ENCODE measurements at places on chromosomes 7 and 10.

GRCh38 chr10:43688348-43688892, 39.7 kb upstream of the ZNF32 start:
- no peak for DNase-seq

- DNase-seq, result no peak
These were observed 298.3 kb upstream of the FZD8 start for GRCh38 chr10:35940141-35941041.

DNA sequence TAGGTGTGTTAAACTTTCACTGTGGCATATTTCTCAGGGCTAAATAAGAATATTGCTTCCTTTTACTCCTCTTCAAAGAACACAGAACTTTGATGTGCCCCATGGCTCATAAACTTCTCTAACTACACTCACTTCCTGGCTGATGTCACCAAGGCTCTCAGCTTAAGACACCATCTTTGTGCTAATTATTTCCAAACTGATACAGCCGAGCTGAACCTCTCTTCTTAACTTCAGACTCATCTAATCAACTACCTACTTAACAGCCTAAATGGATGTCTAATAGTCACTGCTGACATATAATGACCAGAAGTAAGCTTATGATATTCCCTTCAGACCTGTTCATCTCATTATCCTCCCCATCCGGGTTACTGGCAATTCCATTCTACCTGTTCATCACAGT, 3.6 kb downstream of the C10orf67 start:
- no peak for DNase-seq

DNA sequence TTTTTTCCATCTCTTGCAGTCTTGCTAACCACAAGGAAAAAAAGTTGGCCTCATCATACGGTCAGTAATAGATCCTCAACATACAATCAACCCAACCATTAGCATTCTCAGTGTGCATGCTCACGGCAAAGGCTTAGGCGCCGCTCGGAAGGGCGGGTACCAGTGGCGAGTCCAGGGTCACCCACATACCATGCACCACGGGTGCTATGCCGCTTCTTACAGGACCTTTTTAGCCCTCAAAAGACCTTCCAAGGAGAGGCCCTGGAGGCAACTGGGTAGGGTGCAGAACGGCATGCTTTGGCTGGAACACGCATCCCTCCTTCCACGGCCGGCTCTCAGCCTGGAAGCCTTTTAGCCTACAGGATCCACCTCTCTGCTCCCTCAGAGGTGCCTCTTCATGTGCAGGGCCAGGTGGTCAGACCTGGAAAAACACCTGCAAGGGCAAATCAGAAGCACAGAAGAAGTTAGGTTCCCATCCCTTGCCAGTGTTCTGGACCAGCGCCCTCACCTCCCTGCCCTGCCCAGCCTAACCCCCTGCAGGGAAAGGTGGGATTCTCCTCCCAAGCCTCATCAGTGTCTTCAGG, 5.8 kb downstream of the KLF6 start:
- no peak for DNase-seq

- DNase-seq, result no peak
These were observed 23.9 kb downstream of the PYROXD2 start for GRCh38 chr10:98391065-98391464.

DNA sequence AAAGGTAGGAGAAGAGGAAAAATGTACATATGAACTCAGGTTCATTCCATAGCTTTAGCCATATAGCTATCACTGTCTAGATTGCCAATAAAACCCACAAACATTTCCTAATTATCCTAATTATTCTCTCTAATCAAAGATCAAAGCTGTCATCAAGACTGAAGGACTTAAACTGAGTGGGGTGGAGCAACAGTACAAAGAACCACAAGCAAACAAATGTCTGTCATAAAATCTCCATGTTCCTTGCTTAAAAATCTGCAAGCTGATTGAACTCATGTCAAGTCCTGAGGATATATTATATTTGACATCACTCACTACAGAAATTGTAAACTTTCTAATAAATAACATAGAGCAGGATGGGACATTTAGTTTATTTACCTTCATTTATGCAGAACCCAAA, 315.9 kb downstream of the SNX13 start:
- DNase-seq, result no peak

- DNase-seq, result no peak
These were observed 43.1 kb upstream of the DDC start for GRCh38 chr7:50608196-50608906.

DNA sequence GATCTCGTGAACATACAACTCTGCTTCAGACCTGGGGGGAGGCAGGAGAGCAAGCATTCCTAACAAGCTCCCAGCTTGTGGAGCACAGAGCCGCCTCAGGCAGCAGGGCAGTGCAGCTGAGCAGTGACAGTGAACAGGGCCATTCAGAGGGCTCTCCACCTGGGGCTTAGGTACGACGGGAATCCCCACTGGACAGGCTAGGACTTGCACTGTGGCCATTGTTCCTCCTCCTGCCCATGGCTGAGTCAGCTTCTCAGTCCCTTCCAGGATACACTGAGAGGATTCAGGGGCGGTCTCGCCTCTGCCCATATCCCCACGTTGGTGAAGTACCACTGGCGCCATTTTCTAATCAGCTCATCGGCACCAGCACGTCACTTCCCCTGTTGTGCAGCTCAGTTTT, 71.1 kb downstream of the FIGNL1 start:
- DNase-seq, result no peak

DNA sequence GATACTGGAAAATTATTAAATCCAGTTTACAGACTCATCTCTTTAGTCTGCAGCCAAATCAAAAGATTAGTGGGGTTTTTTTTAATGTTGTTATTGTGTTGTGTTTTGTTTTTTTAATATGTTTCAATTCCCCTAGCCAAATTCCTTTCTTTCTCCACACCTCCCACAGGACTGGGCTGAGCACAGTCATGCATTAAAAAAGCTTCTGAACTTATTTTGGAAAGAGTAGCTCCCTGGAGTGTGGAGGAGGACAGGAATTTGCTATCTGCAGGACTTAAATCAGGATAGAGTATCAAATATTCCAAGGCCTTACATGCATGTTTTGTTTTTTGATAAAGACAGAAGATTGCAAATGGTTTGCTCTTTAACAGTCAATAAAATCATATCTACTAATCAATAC, 90.7 kb downstream of the GNAI1 start:
- no peak for DNase-seq

DNA sequence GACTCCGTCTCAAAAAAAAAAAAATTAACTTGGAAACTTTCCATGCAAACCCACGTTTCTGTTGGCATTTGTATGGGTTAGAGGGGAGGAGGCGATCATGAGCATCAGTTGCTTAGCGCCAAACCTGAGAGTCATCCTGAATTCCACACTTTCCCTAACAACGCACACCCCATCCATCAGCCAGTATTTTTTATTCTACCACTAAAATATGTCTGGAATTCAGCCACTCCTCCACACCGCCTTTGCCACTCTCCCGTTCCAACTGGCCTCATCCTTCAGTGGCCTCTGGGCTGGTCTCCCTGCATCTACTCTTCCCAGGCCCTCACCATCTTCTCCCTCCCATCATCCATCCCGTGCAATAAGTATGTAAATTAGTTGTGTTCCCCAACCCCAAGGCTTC, 4.7 kb upstream of the LMBR1 start:
- DNase-seq, result no peak

DNA sequence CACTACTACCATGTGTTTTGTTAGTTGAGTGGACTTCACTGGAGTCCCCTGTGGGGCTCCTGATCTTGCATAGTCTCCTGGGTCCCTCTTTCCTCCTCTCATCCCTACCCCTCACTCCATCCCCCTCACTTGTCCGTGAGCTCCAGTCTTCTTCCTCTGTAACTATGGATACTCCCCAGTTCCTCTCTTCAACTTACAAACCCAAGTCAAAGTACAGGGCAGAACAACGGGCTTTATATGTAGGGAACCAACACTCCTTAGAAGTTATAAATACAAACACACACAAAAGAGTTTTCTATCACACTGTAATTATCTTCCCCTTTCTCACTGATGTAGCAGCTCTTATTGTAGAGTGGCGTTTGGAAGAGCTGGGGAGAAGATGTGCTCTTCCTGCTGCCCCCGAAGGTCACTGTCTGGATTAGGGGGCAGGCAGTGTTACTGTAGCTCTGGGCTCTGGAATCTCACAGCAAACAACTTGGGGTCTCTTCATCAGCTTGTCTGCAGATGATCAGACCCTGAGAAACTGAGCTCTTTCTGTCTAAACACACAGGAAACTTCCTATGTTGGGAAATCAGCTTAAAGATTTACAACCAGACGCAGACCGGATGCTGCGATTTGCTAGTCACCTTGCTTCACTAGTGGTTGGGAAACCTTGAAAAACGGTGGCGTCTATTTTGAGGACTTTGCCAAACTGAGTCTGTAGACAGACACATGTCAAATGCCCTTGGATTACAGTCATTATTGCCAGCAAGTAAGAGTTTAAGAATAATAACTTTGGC, 13.6 kb downstream of the SNX10 start:
- DNase-seq, result no peak

DNA sequence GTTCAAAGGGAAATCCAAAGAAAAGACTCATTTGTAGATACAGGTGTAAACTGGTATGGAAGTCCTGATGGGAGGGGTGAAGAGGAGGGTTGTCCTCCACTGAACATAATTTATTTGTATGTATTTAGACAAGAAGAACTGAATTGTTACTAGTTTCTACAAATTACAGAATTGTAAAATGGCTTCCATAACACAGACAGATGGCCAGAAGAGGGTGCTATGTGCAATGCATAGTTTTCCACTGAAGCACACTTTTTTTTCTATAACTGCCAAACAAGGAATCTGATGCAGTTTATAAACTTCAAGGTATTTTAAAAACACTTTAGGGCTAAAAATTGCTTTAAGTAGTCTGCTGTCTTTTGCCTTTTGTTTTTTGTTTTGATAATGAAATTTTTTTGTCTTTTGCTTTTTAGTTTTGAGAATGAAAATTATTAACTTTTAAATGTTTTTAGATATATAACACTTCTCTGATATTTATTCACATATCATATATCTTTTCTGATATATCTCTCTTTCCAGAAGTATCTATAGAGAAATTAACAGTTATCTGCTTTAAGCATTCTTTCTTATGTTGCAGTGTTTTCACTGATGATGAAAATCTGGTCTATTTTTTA, 58.5 kb downstream of the PHYHIPL start:
- DNase-seq, result no peak

All from NCI-H1930 (cell line).